ENCODE measurements at places on chromosomes 6 and 20.

DNA sequence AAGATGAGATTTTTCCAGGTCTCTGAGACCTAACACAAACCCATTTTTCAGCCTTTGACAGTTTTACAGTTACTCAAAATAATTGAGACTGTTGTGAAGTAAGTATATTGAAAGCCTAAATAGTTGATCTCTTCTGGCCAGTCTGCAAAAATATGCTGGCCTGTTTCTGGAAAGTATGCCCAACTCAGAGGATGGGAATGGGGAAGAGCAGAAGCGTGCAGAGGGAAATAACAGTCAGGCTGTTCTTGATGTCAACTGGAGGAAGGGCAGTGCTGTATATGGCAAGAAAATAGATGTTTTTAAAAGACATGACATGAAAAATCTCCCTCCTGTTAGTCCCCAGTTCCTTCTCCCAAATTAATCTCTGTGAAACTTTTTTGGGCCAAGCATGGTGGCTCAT, 3.8 kb downstream of the GID8 start:
- no peak for DNase-seq

DNA sequence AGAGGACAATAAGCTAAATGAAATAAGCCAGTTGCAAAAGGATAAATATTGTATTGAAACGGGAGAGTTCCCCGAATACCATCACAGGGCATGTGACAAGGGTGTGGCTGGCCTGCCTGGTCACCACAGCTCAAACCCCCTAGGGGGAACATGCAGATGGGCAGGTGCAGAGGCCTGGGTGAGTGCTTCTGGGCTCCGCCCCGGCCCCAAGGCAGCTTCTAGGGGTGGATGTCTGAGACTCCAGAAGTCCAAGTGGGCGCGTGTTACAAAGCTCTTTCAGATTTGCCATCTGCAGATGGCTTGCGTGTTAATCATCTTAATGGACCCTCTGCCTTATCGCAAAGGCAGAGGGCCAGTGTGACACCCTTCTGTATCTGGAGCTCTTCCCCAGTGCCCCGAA, 559.2 kb upstream of the IMPG1 start:
- no peak for DNase-seq

GRCh38 chr6:43193929-43194328, 11.9 kb downstream of the CUL9 start:
- DNase-seq: no peak

DNA sequence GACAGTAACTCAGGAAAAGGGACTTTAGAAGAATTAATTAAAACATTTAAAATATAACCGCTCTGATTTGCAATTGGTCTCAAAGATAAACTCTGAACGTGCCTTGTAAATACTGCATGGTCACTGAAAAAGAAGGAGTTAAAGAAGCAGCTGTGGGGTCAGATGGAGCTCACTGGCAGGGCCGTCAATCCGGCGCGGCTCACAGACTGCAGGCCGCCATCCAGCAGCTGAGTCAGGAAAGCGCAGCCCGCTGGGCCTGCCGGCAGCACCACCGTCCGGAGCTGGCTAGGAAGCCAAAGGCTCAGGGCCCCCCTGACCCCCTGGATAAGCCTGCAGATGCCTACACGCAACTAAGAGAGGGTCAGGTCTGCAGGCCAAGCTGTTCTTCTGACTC, 54.2 kb upstream of the FRMD1 start:
- DNase-seq: no peak

GRCh38 chr6:11414176-11414963, 123.2 kb upstream of the TMEM170B start:
- DNase-seq: no peak

DNA sequence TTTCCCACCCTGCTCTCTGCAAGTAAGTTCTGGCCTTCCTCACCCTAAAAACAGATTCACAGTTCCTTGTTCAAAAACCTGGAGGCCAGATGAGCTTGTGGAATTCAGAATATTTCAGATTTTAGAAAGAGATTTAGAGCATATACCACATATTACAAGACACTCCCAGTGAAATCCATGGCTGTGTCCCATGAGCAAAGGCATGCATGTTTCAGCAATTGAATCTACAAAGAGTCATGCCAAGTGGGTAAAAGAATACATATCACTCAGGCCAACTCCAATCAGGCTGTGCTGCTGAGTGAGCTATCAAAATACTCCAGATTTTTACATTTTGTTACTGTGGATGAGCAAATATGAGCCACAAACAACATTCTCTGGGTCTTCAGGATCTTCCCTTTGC, 10.2 kb upstream of the NEDD9 start:
- no peak for DNase-seq

DNA sequence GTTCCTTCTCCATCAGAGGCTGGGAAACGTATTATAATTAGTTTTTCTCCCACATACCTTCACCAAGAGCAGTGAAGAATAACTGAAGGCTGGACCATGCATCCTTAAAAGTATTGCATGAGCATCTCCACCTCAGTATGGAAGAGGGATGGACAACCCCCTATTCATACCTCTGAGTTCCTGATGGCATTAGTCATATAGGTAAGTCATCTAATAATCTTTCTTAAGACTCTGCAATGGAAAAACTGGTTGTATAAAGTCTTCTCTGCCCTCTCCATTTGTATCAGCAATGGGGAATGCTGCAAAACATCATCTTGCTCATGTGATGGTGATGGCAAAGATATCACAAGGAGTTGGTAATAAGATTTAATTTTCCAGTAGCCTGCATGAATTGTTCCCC, 24.5 kb downstream of the PGM3 start:
- DNase-seq: no peak

GRCh38 chr6:125807293-125807692, 16.5 kb downstream of the NCOA7 start:
- no peak for DNase-seq

GRCh38 chr6:116877743-116878142, 701 bp downstream of the RFX6 start:
- DNase-seq: no peak

- DNase-seq: no peak
Observed at GRCh38 chr6:165972139-165972802, 195.4 kb downstream of the TBXT start.

DNA sequence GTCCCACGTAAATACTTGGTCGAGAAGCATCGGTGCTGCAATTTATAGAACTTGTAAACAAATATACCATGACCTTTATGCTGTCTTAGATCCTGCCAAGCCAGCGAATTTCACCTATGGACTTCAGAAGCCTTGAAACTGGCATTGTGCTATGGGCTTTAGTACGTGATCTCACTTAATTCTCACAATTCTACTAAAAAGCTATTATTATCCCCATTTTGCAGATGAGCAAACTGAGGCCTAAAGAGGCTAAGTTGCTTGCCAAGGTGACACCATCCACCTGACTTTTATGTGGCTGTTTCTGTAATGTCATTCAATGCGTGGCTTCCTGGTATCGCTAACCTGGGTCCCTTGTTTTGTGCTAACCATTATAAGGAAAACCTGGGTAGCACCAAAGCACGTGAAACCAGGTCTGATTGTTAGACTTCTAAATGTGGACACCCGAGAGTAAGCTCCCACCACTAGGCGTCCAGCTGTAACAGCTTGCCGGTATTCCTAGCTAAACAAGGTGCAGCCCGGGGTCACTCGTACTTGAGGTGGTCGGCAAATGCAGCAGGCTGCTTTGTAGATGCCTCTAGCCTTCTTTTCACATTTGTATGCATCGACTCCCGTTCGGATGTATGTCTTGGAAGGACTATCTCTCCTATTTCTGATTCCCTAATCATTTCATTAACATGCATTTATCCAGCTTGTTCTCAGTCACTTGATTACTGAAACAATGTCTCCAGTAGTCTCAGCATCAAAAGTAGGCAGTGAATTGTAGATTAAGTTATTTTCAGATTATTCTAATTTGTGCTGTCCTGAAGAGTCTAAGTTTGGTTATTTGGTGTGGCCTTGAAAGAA, 1.1 kb downstream of the SYNJ2 start:
- DNase-seq: no peak

DNA sequence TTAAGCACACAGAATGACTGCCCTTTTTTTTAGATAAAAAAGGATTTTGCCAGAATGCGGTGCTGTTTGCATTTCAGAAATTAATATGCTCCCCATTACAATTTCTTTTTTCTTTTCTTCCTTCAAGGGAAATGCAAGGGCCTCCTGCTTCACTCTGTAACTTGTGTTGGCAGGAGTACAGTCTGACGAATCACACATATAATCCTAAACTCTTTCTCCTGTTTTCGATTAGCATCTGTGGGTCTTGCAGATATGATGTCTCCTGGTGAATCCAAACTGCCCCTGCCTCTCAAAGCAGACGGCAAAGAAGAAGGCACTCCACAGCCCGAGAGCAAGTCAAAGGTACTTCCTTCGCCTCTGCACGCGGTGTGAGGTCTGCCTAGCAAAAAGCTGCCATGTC, 149.5 kb downstream of the TMEM242 start:
- DNase-seq: no peak

- no peak for DNase-seq
Observed at GRCh38 chr6:74507649-74508048, 698.2 kb downstream of the COL12A1 start.

GRCh38 chr6:33816911-33817310, 13.1 kb upstream of the MLN start:
- no peak for DNase-seq

GRCh38 chr6:166600931-166601330, 14.5 kb upstream of the RAMACL start:
- no peak for DNase-seq

GRCh38 chr6:69164564-69165229, 529.6 kb downstream of the ADGRB3 start:
- no peak for DNase-seq

DNA sequence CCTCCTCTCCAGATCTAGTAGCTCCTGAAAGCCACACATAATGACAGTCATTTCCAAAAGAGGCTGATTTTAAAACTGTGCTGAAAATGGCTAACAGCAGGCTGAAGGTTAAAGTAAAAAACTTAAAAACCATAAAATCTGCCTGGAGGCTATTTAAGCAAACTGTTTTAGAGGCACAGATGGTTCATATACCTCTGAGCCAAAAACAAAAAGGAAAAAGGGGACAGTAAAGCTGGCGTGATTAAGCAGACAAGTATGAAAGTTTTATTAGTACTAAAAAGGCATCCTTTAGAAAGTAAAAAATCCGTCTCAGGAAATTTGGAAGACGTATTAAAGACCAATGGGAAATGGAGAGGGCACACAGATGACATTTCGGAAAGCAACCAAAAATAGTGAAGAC, 55.8 kb downstream of the SOBP start:
- DNase-seq: no peak

DNA sequence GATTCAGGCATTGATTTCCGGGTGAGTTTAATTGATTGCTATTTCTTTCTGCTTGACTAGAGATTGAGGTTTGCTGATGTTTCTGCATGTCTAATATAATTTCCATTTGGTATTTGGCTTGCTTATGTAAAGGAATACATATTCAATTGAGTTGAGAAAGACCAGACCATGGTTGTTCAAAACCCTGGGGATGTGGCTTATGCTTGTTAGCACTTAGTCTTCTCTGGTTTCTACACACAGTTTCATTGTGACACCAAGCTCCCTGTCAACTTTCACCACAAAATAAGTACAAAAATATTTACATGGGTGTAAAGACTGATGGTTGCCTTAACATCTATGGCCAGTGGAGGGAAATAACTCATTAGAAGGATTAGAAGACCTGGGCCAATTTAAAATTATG, 209.6 kb downstream of the CDH26 start:
- DNase-seq: no peak

- no peak for DNase-seq
Observed at GRCh38 chr20:35561671-35562070, 19.8 kb downstream of the ERGIC3 start.

DNA sequence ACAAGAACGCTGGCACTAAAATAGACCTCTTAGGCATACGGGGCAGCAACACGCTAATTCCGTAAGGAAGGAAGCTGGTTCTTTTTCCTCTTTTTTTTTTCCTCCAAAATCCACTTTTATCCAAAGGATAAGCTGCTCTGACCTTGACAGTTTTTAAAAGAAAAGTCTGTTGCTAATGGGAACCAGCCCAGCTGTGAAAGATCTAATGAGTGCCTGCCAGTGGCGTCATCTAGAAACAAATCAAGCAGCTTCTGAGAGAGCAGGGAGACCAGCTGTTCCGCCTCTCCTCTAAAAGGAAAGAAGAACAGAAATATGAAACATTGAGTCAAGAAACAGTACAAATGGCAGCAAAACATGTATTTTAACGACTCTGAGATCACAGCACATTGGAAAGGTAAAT, 78.6 kb downstream of the FAXC start:
- DNase-seq: no peak

DNA sequence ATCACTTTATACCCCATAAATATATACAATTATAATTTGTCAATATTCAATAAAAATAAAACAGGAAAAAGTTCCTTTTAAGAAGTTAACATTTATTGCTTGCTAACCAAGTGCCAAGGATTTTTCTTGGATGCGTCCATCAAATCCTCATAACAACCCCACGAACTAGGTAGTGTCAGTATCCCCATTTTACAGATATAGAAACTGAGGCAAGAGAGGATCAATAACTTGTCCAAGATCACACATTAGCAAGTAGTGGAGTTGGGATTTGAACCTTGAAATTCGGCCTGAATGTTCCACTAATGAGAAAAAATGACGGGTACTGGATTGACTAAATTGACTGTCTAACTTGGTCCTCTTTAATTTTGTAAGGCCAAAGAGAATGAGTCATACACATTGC, 5.7 kb upstream of the L3MBTL3 start:
- no peak for DNase-seq

DNA sequence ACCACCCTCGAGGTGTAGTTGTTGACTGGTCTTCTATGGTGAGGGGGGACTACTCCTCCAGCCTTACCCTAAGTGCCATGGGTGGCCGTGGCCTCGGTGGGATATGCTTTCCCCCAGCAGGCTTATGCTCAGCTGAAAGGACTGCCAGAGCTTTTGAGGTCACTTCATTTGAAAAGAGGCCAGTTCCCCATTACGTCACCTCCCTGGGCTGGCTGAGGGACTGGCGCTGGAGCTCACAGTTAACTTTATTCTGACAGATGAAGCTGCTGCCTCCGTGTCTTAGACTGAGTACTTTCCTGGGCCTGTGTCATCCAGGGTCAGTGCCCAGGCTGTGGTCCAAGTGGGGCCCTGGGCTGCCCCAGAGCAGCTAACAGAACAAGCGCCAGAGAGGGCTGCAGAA, 42.8 kb upstream of the PCMTD2 start:
- DNase-seq: no peak

GRCh38 chr6:252775-253535, 39.3 kb upstream of the DUSP22 start:
- DNase-seq: no peak

DNA sequence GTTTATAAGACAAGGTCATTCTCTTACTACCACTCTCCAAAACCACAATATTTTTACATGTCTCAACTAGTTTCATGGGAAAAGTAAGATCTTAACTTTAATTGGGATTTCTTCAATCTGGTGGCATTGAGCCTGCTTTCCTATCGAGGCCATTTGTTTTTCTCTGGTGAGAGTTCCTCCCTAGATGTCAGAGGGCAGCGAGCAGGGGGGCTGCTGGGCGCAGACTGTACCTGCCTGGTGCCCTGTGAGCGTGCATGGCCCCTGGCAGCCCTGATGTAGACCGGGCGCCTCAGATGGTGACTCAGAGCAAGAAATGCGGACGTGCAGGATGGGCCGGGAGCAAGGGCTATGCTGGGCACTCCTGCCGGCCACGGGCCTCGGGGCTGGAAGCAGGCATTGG, 27.2 kb downstream of the ERMARD start:
- no peak for DNase-seq

- no peak for DNase-seq
Observed at GRCh38 chr20:51311636-51312479, 230.7 kb downstream of the NFATC2 start.

Measured in stimulated activated CD4-positive, alpha-beta T cell treated with anti-CD3 and anti-CD28 coated beads, Interleukin-12 subunit alpha, Interleukin-12 subunit beta, amount 100 ng/mL, for 48 hours (primary cell).